ENCODE measurements at places on chromosomes 11 and 22.

GRCh38 chr11:125331357-125332035 lies 164.6 kb downstream of the FEZ1 start:
- no peak for DNase-seq

- DNase-seq = no peak
These were observed 45.5 kb upstream of the TTLL12 start for GRCh38 chr22:43232445-43232844.

DNA sequence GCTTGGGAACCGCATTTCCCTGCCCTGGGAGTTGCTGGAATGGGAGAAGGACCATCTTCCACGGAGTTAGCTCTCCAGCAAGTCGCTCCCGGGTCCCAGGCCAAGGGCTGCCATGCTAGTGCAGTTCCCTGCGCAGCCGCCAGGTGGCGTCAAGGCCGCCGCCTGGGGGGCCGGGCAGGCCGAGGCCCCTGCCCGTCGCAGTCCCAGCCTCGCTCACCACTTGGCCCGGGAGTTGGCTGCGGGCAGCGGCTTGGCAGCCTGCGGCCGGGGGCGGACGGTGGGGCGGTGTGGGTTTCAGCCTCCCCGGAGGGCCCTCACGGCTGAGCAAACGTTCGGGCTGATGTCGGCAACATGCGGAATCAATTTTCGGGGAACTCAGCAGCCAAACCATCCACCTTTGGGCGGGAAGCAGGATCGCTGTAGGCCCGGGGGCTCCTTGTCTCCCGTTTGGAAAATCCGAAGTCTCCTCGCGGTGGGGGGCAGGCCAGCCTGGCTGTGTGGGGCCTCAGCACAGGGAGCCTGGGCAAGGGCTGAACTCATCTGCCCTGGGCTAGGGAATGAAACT lies 415.1 kb downstream of the SOX6 start:
- no peak for DNase-seq

DNA sequence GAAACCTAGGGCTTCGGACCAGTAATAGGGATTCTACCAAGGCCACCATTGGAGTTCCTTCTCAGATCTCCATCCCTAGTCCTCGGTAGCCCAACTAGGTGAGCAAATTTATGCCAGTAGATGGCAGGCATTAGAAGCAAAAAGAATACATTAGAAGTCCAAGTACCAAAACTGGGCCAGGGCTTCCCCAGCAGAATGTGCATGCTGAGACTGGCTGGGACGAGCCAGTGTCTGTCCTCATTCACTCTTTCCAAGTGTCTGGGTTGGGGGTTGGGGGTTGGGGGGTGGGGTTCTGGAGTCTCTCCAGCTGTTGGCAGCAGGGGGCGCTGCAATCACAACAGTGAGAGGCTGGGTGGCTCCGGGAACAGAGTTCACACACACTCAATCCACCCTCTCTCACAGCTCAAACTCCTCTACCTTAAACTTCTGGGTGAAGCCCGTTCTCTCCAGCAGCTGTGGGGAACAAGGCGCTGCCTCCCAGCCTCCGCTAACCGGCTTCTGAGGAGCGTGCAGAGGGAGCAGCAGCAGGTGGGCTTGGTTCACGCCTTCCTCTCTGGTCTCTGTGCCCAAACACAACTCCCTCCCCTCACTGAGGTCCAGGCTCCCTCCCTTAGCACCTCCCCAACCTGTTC lies 57.5 kb downstream of the BTG4 start:
- peak; percentile 41 for DNase-seq

- DNase-seq = no peak
These were observed 23.8 kb upstream of the C11orf96 start for GRCh38 chr11:43918662-43919061.

DNA sequence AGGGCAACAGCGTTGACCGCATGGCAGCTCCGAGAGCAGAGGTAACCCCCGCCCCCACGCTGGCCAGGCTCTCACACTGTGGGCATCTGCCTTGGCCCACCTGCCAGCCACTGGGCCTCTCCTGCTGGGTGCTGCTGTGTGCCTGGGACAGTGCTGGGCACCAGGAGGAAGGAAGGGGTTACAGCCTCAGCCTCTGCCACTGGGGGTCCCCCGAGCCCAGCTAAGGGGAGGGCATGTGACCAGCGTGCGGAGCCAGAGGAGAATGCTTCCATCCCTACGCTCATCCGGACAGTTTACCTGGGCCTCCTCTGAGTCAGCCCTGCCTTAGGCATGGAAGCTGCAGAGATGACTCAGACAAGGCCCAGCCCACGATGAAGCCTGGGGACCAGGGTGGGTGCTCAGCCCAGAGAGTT lies 10.9 kb downstream of the NCF4 start:
- no peak for DNase-seq

DNA sequence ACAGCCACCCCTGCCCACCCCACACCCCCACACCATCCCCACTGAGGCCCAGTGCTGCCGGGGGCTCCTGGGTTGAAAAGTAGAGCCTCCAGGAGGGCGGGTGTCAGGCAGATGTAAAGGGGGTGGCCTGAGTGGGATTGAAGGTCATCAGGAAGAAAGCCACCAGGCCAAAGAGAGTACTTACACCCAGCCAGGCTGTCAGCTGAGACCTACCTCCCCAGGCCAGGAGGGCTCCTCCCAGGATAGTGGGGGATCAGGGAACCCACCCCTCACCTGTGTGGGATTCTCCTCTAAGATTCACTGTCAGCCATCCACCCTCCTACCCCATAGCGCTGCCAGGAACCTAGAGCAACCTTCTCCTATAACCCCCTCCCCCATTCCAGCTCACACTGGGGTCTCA lies 17.2 kb upstream of the FCHSD2 start:
- no peak for DNase-seq

GRCh38 chr11:70164705-70165104 lies 38.4 kb upstream of the FADD start:
- no peak for DNase-seq

DNA sequence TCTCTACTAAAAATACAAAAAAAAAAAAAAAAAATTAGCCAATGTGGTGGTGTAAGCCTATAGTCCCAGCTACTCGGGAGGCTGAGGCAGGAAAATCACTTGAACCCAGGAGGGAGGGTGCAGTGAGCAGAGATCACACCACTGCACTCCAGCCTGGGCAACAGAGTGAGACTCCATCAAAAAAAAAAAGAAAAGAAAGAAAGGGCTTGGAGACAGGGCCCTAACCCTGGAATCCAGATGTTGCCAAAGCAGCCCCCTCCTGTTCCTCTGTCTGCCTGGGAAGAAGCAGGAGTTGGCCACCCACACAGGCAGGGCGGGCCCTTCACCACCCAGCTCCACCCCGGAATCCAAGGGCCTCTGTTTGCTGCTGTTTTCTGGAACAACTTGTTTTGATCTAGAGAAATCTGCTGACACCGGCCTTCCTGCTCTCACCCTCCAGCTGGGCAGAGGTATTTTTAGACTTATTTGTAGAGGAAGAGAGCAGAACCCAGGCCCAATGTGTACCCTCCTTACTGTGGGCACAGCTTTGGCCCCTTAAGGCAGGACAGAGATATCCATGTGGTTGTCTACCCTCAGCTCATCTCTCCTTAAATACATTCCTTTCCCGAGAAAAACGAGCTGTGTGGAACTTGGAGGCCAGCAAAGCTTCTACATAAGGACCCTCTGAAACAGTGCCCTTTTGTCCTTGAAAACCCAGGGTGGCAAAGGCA lies 2.7 kb upstream of the NEAT1 start:
- no peak for DNase-seq

GRCh38 chr11:62805961-62806441 lies 761 bp upstream of the NXF1 start:
- no peak for DNase-seq

GRCh38 chr11:1792461-1792860 lies 28.7 kb upstream of the CTSD start:
- DNase-seq = no peak

GRCh38 chr11:87775036-87775435 lies 400.2 kb downstream of the RAB38 start:
- no peak for DNase-seq

Measured in activated CD4-positive, alpha-beta T cell treated with anti-CD3 and anti-CD28 coated beads, Interleukin-2, amount 50 U/mL, for 24 hours (primary cell).